Stimulated activated naive CD8-positive, alpha-beta T cell treated with anti-CD3 and anti-CD28 coated beads, Interleukin-15, amount 100 ng/mL, for 72 hours (primary cell): ENCODE measurements at places on chromosomes 12 and 14.

DNA sequence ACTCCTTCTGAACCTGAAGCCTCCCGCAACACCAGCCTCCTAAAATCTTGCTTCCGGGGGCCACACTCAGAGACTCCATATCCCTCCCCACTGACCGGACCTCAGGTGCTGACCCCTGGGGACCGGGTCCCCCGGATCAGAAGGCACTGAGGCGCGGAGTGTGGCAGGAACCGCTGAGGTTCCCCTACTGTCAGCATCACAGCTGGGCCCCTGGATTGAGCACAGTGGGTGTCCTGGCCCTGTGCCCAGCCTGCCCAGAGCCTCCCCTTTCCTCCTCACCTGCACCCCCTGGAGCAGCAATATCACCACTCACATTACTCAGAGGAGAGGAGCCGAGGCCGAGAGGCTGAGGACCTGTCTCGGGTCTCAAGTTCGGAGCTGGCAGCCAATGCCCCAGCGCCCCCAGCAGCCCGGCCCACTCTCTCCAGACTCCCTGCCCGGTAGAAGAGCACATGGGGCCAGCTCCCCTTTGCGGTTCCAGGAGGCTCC lies 101.2 kb upstream of the EIF5 start:
- DNase-seq, result no peak

DNA sequence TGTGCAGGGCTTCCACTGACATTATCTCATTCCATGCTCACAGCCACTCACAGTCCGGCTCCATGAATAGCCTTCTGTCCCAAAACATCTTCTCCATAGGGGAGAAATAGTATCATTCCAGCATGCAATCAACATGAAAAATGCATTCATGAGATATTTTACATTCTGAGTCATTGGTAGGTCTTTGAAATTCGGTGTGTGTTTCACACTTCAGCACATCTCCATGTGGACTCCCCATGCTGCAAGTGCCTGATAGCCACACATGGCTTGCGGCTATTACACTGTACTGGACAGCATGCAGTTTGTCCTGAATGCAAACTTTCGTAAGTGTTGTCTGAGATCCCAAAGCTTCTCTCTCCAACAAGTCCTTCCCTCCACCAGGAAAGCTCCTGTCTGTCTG lies 449.3 kb downstream of the MED13L start:
- DNase-seq, result no peak

DNA sequence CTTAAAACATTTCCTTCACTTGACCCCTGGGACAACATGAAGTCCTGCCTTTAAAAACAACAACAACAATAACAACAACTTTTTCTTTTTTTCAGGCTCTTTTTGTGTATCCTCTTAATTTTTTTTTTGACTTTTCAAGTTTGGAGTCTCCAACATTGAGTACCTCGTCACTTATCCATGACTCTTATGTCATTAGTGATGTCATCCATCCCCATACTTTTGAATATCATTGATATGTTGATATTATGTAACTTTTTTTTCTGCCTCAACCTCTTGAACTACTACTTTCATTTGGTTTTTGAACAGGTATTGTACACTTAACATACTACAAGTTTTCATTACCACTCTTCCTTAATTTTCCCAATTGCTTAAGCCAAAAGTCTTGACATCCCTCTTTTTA lies 143.0 kb upstream of the ATXN7L3B start:
- DNase-seq, result no peak

DNA sequence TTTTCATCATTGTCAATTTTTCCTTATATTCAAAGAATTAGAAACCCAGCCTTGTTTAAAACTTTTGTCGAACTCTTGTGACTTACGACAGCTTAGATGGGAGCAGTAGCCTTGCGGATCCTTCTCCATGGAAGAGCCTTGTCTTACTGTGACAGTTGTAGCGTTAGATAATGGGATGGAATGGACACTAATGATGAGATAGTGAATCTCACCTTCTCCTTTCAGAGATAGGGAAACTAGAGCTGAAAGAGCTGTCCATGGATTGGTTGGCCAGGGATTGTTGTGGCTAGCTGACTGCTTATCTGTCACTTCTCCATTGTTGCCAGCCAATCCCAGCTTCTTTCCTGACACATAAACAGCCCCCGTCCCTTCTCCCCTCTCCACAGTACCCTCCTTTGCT lies 59.4 kb downstream of the BHLHE41 start:
- DNase-seq, result no peak

GRCh38 chr12:18145924-18146323 lies 55.9 kb upstream of the RERGL start:
- no peak for DNase-seq

DNA sequence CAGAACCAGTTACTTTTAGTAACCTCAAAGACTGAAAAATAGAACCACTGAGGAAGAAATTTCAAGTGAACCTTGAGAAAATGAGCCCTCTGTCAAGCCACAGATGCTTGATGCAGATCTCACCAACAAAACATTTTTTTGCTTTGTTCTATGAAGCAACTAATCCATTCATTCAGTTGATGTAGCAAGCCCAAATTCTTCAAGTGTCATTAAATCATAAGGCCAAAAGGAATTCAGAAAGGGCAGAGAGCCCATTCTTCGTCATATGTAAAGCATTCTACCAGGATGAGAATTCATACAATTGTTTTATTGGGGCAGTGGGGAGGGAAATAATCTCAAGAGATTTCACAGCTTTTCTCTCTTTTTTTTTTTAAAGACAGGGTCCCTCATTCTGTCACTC lies 218.0 kb upstream of the RGS6 start:
- no peak for DNase-seq

DNA sequence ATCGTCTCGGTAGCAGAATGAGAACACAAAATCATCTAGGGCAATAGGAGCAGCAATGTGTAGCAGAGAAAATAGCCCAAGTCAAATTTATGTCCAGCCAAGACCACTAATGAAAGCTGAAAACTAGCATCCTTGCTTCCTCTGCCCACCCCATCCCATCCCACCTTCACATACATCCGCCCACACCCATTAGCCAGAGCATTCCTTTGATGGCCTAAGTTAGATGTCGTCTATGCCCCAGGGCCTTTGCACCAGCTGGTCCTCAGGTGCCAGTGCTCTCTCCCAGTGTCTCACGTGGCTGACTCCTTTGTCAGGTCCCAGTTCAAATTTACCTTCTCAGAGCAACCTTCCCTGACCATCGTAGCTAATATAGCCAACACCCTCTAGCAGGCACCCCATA lies 17.8 kb upstream of the PPP2R5C start:
- no peak for DNase-seq

GRCh38 chr14:65940056-65940735 lies 527.7 kb downstream of the FUT8 start:
- peak; percentile 45 for DNase-seq

GRCh38 chr12:10716277-10716676 lies 6.8 kb downstream of the YBX3 start:
- no peak for DNase-seq

DNA sequence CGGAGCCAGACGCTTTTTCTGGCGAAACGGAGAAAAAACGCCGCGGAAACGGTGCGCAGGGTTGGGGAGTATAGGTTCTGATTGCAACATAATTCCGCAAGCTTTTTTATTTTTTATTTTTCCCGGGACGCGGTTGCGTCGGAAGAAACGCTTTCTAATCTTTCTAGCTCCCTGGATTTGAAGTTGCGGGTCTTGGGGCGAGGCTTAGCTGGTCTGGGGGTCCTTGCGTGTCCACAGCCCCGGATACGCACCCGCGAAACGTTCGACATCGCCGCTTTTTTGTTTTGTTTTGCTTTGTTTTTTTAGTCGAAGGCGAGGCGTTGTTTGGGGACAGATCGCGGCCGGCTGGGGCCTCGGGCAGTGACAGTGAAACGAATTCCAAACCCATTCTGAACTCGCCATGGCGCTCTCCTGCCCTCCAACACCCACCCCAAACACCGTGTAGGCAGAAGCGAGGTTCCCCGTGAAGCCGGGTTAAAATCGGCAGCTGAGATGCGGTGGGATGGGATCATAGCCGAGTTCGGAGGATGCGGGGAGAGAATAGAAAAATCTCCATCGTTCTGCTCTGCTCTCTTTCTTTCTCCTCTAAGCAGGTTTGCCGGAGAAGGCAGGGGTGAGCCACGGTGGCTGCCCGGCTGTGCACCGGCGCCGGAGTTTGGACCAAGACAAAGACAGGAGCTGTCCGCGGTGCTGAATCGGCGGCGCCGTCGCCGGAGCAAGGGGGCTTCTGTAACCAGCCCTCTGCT lies 8.1 kb upstream of the LHX5 start:
- no peak for DNase-seq

GRCh38 chr12:27905285-27906126 lies 67.0 kb downstream of the PTHLH start:
- no peak for DNase-seq

- peak; percentile 38 for DNase-seq
Observed at GRCh38 chr12:64221651-64222008, 466 bp downstream of the KICS2 start.

DNA sequence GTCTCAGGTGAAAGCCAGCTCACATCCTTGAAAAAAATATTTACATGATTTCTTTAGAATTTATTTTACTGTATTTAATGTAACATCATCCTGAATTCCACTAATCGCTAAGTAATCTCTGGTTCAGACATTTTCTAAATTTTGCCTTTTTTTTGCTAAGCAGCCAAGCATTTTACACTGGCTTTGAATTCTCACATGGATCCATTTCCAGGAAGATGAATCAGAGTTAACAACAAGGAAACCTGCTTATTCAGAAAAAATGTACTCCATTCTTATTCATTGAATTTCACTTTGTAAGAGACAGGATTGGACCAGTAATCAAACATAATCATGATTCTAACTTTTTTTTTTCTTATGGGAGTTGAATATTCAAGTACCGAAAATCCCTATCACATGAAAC lies 1785.1 kb upstream of the FLRT2 start:
- no peak for DNase-seq

DNA sequence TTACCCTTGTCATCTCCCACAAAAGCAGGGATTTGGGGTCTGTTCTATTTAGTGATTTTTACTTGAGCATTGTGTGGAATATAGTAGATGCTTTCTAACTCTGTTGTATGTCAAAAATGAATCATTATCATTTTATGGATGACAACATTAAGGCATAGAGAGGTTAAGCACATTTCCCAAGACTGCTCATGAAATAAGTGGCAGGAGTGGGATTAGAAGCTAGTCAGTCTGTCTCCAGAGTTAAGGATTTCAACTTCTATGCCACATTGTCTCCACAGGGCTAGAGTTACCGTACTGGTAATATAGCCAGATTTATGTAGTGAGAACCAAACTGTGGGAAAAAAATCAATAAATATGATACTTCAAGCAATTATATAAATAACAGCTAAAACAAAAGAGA lies 170.6 kb upstream of the DCN start:
- DNase-seq, result no peak

GRCh38 chr12:49808686-49809380 lies 19.4 kb downstream of the NCKAP5L start:
- DNase-seq, result no peak

- no peak for DNase-seq
Observed at GRCh38 chr14:70601162-70601561, 707 bp upstream of the MED6 start.

GRCh38 chr12:64767495-64767894 lies 8.3 kb upstream of the GNS start:
- DNase-seq, result no peak

GRCh38 chr12:49564686-49565405 lies 3.1 kb downstream of the MCRS1 start:
- no peak for DNase-seq

- no peak for DNase-seq
Observed at GRCh38 chr12:114846771-114847170, 162.8 kb upstream of the TBX3 start.

DNA sequence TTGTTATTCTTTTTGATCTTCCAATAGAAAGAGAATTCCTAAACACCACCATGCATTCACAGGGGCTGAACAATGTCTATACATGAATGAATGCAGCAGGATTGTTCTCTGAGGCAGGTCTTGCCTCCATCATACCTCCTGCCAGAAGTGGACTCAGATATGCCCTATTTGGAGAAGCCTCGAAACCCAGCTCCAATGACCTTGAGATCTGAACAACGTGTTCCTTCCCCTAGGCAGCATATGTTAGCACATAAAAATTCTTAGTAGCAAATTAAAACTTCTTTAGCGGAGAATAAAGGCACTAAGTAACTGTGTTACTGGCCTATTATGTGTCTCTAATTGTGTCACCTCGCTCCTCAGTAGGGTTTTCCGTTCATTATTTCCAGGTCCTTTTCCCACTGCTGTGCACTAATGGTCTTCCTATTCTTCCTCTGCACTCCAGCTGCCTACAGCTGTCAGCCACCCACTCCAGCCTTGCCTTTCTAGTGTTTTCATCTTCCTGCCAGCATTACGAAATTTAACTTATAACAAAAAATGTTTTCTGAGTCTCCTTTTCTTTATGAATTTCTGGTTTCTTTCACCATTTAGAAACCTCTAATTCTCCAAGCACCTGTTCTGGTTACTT lies 62.6 kb upstream of the IGF1 start:
- DNase-seq, result no peak

DNA sequence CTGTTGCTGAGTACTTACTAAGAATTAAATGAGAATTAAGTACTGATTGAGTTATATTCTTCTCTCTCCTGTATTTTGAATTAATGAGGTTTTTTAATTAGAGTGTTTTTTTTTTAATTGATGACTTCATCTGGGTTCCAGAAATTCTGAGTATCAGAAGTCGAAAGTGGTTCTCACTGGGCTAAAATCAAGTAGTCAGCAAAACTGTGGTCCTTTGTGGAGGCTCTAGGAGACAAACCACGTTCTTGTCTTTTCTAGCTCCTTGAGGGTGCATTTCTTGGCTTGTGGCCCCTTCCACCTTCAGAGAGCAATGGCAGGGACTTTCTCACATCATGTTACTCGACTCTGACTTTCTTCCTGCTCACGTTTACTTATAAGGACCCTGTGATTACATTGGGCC lies 8.1 kb upstream of the DYRK4 start:
- DNase-seq, result no peak

DNA sequence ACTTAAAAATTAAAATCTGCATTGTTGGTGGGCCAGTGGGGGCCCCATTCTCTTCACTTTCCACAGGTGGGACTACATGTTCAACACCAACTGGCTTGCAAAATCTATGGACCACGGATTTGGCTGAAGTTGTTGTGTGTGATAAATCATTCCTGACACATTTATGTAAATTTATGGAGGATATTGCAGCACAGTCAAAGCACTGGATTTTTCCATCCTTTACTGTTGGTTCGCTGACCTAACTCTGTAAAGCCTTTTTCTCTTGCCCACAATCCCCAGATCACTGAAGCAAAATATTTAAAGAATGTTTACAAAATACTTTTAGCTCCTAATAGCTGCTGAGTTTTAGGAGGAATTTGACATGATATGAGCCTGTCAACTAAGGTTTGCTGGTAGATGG lies 219.7 kb upstream of the PRICKLE1 start:
- no peak for DNase-seq

DNA sequence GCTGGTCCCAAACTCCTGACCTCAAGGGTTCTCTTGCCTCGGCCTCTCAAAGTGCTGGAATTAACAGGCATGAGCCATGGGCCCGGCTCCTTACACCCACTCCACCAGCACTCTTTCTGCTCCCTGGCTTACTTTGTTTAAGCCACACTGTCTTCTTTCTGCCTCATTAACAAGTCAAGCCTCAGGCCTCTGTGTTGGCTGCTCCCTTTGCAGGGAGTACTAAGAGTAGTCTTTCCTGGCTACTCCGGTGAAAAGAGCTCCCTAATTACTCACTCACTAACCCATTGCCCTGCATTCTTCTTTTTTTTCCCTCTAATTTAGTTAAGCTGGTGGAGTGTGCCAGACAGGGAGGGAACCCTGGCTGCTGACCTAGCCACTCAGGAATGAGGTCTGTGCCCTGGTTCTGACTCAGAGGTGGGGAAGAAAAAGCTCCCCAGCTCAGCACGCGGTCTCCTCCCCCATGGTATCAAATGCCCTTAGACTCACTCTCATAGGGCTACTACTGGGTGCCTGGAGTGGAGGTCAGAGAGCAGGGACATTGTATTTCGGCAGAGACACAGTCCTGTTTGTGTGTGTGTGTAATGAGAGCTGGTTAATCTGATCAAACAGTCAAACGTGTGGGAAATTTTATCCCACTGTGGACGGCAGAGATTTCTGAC lies 19.8 kb downstream of the GALNT6 start:
- DNase-seq, result no peak
